PC-9 (cell line): ENCODE measurements at places on chromosomes 3 and 15. TPM values are rescaled to one million over a fixed set of nuclear protein-coding genes. Genes with fewer than 3 reads are reported as not detected.

Gene SPATA12
- total RNA-seq: 0.43 and 0.57 TPM in 2 replicates

- H3K27me3 ChIP-seq: no peaks in the 10 kb centered on the region
- no peak for DNase-seq
- H3K4me3 ChIP-seq: no peak overlapping the region
- peaks cover 12% of the 10 kb centered on the region; the same call in 1 of the 2 replicates for H3K36me3 ChIP-seq
These were observed 68.5 kb upstream of the SLC2A2 start for GRCh38 chr3:171095063-171095462.

- no peak overlapping the region for H3K4me3 ChIP-seq
- DNase-seq: no peak
- no peaks in the 10 kb centered on the region for H3K27me3 ChIP-seq
- H3K36me3 ChIP-seq: no peaks in the 10 kb centered on the region
These were observed 50.4 kb upstream of the ALCAM start for GRCh38 chr3:105316331-105316730.

GRCh38 chr15:59818336-59818735 lies 129.2 kb upstream of the BNIP2 start:
- H3K36me3 ChIP-seq: no peaks in the 10 kb centered on the region
- no peaks in the 10 kb centered on the region for H3K27me3 ChIP-seq
- no peak overlapping the region for H3K27ac ChIP-seq
- H3K4me3 ChIP-seq: no peak overlapping the region

DNA sequence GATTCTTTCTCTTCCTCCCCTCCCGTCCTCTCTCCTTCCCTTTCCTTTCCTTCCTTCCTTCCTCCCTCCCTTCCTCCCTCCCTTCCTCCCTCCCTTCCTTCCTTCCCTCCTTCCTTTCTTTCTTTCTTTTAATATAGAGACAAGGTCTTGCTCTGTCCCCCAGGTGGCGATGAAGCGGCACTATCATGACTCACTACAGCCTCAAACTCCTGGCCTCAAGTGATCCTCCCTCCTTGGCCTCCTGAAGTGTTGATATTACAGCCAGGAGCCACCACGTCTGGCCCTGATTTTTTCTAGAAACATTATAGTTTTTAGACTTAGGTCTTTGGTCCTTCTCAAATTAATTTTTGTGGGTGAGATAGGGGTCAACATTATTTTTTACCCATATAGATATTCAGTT lies 15.5 kb downstream of the GRM2 start:
- no peaks in the 10 kb centered on the region for H3K4me1 ChIP-seq
- H3K4me3 ChIP-seq: no peak overlapping the region
- H3K36me3 ChIP-seq: no peaks in the 10 kb centered on the region
- DNase-seq: no peak
- H3K27ac ChIP-seq: no peak overlapping the region

- no peak for DNase-seq
- peak overlapping the region; percentile 40 for H3K27ac ChIP-seq
- H3K4me3 ChIP-seq: no peak overlapping the region
- H3K27me3 ChIP-seq: no peaks in the 10 kb centered on the region
- H3K36me3 ChIP-seq: peaks cover 71% of the 10 kb centered on the region
These were observed 61.1 kb upstream of the TSEN2 start for GRCh38 chr3:12423131-12423530.

DNA sequence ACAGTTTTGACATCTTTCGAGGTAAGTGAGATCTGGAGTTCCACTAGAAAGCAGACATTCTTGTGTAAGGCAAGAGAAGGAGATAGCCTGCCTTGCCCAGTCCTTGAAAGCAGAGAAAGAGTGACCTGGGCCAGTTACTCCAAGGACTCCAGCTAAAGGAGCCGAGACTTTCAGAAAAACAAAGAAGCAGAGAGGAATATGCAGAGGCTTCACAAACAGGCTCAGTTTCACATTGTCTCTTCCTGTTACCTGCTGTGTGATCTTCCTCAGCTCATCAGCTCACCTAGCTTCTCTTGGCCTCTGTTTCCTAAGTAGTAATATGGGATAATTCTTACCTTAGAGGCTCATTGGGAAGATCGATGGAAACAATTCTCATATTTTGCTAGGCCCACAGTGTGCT lies 81.0 kb downstream of the CDC25A start:
- no peak for DNase-seq
- no peaks in the 10 kb centered on the region for H3K4me1 ChIP-seq
- H3K27me3 ChIP-seq: no peaks in the 10 kb centered on the region
- no peak overlapping the region for H3K4me3 ChIP-seq

GRCh38 chr3:185502987-185503386 lies 4.2 kb upstream of the TMEM41A start:
- no peaks in the 10 kb centered on the region for H3K36me3 ChIP-seq
- H3K4me1 ChIP-seq: 0 out of 2 replicates have a peak, but pooled peaks cover 3% of the 10 kb centered on the region
- no peak for DNase-seq
- no peak overlapping the region for H3K4me3 ChIP-seq
- H3K27ac ChIP-seq: no peak overlapping the region
- H3K27me3 ChIP-seq: no peaks in the 10 kb centered on the region
